ENCODE measurements at places on chromosomes 12 and 14. TPM values are rescaled to one million over a fixed set of nuclear protein-coding genes. Genes with fewer than 3 reads are reported as not detected.

SLC35F4 gene
- total RNA-seq = 0.29 TPM

BCL2L2 gene
- 21.6 TPM for total RNA-seq

EMP1 gene
- total RNA-seq = 219 TPM

DLK1 gene
- not detected for total RNA-seq

DIO2 gene
- 29.6 TPM for total RNA-seq

SMOC1 gene
- total RNA-seq = not detected

GLS2 gene
- total RNA-seq = not detected

MYF6 gene
- total RNA-seq = not detected

PNMA1 gene
- 28.1 TPM for total RNA-seq

OR6C2 gene
- total RNA-seq = not detected

PIWIL1 gene
- not detected for total RNA-seq

NINJ2 gene
- total RNA-seq = 0.57 TPM

OAS2 gene
- 5.0 TPM for total RNA-seq

CLEC14A gene
- total RNA-seq = under 0.01 TPM

HPD gene
- total RNA-seq = 0.22 TPM

LMO3 gene
- total RNA-seq = not detected

TCTN2 gene
- 12.3 TPM for total RNA-seq

FGF23 gene
- not detected for total RNA-seq

TBX5 gene
- 7.2 TPM for total RNA-seq

ASCL1 gene
- total RNA-seq = not detected

ACSS3 gene
- 7.7 TPM for total RNA-seq

RPL10L gene
- not detected for total RNA-seq

MYF5 gene
- total RNA-seq = not detected

LHX5 gene
- not detected for total RNA-seq

KLHL33 gene
- under 0.01 TPM for total RNA-seq

DPF3 gene
- 19.9 TPM for total RNA-seq

Data from placental pericyte (primary cell).